Endothelial cell (in vitro differentiated cells): ENCODE measurements at places on chromosomes 4 and X. TPM values are rescaled to one million over a fixed set of nuclear protein-coding genes. Genes with fewer than 3 reads are reported as not detected.

PLP1 gene
- total RNA-seq = 9.6 TPM

- H3K27ac ChIP-seq = no peak overlapping the region
- H3K4me3 ChIP-seq = no peak overlapping the region
- no peak for DNase-seq
- peaks cover 6% of the 10 kb centered on the region for H3K4me1 ChIP-seq
- peaks cover 2% of the 10 kb centered on the region for H3K27me3 ChIP-seq
Measured at GRCh38 chr4:3639613-3640586, 107.7 kb upstream of the LRPAP1 start.

- no peaks in the 10 kb centered on the region for H3K27me3 ChIP-seq
- no peak for DNase-seq
- H3K27ac ChIP-seq = no peak overlapping the region
- no peaks in the 10 kb centered on the region for H3K4me1 ChIP-seq
Measured at GRCh38 chrX:48558271-48558670, 16.0 kb upstream of the RBM3 start.

DNA sequence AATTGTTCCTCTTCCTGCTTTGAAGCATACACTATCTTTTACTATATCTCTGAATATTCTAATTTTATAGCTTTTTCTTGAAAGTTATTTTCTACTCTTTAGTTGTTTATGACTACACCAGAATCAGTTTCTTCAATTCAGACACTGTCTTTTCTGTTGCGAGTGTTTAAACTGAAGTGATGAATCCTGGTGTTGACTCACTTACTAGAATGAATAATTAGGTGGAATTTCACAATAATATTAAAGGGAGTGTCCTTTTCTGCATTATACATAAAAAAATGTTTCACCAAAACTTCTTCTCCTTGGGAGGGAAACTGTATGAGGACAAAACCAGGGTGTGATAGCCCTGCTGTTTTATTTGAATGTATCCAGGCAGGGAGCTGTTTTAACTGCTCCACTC, 1383.1 kb downstream of the C4orf33 start:
- H3K4me1 ChIP-seq = no peaks in the 10 kb centered on the region
- no peak overlapping the region for H3K4me3 ChIP-seq
- no peaks in the 10 kb centered on the region for H3K27me3 ChIP-seq
- H3K27ac ChIP-seq = no peak overlapping the region
- no peaks in the 10 kb centered on the region for H3K36me3 ChIP-seq

- no peak for DNase-seq
- H3K27me3 ChIP-seq = no peaks in the 10 kb centered on the region
- H3K4me3 ChIP-seq = no peak overlapping the region
- no peaks in the 10 kb centered on the region for H3K36me3 ChIP-seq
- H3K4me1 ChIP-seq = no peaks in the 10 kb centered on the region
Measured at GRCh38 chr4:18039113-18039512, 17.6 kb upstream of the LCORL start.

- no peak for DNase-seq
- no peaks in the 10 kb centered on the region for H3K36me3 ChIP-seq
- H3K4me1 ChIP-seq = peaks cover 11% of the 10 kb centered on the region
- no peak overlapping the region for H3K4me3 ChIP-seq
- no peak overlapping the region for H3K27ac ChIP-seq
Measured at GRCh38 chr4:155614111-155614762, 52.4 kb upstream of the GUCY1A1 start.
